Stimulated activated CD4-positive, alpha-beta T cell treated with anti-CD3 and anti-CD28 coated beads, TNF-alpha, amount 100 ng/mL, for 4 hours (primary cell): ENCODE measurements at places on chromosomes 13 and 19.

- no peak for DNase-seq
Measured at GRCh38 chr13:77691871-77692270, 5.6 kb upstream of the SLAIN1 start.

DNA sequence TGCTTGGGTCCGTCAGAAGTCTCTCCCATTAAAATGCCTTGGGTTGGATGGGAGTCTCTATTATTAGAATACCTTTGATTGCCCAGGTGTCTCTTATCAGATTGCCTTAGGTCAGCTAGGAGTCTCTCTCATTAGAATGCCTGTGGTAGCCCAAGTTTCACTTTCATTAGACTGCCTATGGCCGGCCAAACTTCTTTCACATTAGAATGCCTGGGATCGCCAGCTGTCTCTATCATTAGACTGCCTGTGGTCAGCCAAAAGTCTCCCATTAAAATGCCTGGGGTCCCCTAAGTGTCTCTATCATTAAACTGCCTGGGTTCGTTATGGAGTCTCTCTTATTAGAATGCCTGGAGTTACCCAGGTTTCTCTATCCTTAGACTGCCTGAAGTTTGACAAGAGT lies 1476.7 kb downstream of the UQCRFS1 start:
- no peak for DNase-seq

- no peak for DNase-seq
Measured at GRCh38 chr13:99391781-99392469, 84.7 kb upstream of the GPR183 start.

DNA sequence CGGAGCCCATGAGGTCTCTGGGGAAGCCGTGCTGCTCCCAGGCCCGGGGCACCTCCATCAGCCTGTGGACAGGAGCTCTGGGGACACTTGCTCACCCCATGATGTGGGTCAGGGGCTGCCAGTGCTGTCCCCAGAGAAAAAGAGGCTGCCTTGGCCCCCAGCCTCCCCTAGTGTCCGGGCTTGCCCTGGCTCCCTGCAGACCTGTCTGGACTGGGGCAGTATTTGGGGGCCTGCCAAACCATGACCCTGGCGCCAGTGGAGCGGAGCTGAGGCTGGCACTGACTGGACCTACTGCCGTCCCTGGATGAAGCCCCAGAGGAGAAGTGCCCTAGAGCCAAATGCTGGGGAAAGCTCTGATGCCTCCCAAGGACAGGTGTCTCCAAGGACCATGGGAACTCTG lies 30.4 kb downstream of the ELAVL1 start:
- DNase-seq: no peak

DNA sequence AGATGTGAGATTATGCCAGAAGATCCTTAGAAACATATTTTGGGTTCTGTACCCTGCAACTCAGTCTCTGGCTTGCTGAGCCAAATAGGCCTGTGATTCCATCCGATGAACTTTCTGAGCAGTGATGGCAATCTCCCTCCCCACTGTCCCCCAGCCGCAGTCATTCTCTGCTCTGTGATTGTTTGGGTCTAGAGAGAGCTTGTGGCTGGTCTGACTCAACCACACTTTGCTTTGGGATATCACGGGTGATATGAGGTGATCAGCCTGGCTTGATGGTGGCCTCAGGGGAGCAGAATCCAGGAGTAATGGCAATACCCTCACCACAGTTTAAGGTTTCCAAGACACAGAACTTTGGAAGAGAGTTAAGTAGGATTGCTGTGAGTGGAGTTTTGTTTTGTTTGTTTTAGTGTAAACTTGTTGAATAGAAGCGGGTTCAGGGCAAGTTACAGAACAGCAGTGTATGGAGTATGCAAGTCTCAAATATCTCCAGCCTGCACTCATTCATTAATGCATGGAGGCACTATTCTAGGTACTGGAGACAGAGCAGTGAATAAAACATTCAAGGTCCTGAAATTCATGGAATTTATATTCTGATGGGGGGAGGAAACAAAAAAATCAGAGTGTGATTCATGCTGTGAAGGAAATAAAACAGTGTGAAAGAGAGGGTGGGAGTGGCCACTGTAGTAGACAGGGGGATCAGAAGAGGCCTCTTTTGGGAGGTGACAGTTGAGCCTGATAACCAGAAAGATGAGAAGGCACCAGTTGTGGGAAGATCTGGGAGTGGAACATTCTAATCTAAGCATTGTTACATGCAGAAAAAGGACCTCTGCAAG lies 5.3 kb downstream of the SAMD4B start:
- no peak for DNase-seq

DNA sequence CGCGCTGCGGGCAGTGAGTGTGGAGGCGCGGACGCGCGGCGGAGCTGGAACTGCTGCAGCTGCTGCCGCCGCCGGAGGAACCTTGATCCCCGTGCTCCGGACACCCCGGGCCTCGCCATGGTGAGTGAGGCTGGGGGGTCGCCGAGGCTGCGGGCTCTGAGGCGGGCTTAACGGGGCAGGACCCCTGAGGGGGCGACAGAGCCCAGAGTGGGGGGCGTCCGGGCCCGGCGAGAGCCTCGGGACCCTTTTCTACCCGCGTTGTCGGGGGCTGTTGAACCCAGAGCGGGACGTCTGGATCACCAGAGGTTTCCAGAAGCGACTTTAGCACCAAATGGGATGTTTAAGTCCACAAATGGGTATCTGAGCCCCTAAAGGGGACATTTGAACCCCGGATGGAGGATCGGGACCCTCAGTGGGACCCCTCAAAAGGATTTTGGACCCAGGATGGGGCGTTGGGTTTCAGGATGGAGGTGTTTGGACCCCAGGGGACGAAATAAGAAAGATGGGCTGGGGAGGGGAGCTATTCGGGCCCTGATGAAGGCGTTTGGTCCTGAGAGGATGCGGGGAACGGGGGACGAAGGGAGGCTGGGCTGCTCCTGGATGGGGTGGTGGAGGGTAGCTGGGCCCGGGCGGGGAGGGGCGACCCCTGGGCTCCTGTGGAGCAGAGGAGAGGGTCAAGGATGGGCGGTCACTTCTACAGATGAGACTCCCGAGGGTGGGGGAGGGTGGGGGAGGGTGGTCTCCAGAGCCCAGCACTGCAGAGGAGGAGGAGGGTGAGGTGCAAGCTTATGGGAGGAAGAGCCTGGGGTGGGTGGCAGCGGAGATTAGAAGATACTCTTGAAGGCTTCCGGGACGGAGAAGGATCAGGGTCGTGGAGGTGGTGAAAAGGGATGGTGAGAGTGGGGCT lies at the start of gene CALM3:
TSS of gene CALM3 (plus strand) at position 13 of the 907 bp plus-strand sequence. CDS start at position 118, 105 bp downstream.
- no peak for DNase-seq

DNA sequence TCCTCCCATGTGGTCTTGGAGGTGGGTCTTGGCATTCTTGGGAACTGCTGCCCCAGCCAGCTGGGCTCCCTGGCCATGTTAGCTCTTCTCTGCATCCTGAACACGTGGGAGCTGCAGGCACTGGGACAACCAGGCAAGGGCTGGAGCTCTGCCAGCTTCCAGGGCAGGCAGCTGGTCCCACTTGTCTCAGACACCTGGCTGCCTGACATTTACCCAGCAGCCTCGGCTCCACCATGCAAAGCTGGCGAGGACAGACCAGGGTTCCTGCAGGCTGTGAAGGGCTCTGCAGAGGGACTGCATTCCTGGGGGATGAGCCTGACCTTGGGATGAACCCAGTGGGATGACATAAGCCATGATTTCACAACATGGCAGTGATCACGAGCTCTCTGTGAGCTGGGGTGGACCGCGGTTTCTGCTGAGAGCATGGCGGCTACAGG lies 99.0 kb upstream of the TSHZ3 start:
- DNase-seq: no peak

- no peak for DNase-seq
Measured at GRCh38 chr13:49357694-49358093, 86.2 kb downstream of the CAB39L start.

DNA sequence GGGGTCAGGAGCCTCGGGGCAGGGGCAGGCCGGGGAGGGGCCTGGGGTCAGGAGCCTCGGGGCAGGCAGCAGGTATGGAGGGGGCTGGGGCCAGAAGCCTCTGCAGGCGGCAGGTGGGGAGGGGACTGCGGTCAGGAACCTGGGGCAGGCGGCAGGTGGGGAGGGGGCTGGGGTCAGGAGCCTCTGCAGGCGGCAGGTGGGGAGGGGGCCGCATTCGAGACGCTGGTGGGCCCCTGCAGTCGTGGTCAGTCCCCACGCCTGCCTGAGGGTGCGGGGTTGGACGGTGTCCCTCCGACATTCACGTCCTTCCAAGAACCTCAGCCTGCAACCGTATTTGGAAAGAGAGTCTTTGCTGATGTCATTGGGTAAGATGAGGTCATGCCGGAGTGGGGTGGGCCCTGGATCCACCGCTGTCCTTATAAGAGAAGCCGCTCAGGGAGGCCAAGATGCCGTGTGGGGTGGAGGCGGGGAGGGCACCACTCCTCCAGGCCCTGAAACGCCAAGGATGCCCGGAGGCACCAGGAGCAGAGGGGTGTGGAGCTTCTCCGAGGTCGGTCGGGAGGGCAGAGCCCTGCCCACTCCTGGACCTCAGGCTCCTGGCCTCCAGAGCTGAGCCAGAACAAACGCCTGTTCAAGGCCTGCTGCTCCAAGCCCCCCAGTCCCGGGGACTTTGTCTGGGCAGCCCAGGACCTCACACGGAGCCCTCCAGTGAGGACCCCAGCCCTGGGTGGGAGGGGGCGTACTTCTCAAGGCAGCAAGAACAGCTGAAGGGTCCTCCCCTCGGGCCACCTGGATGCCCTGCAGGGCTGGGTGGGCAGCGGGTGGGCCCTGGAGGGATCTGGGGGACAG lies 30.1 kb downstream of the PIP5K1C start:
- DNase-seq: no peak

GRCh38 chr13:51721496-51721895 lies 82.5 kb downstream of the DHRS12 start:
- no peak for DNase-seq

GRCh38 chr13:37457612-37458011 lies 141.0 kb downstream of the POSTN start:
- DNase-seq: no peak

DNA sequence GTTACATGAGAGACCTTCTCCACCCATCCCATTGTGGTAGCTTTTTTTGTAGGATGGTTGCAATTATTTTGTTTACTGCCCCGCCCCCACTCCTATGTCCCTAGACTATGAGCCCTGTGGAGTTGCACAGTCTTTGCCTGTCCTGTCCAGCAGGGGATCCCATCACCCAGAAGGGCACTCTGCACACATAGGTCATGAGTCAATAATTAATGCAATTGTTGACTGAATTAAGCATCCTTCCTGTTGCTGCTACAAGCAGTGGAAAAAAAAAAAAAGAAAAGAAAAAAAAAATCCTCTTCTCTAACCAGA lies 14.2 kb downstream of the C19orf81 start:
- DNase-seq: no peak

GRCh38 chr13:43984292-43984691 lies 104.6 kb downstream of the LACC1 start:
- DNase-seq: no peak

- no peak for DNase-seq
Measured at GRCh38 chr19:6343462-6343861, 10.1 kb upstream of the ACER1 start.

GRCh38 chr13:38090913-38091312 lies 221.3 kb upstream of the TRPC4 start:
- no peak for DNase-seq

GRCh38 chr13:60328073-60328472 lies 68.9 kb upstream of the TDRD3 start:
- no peak for DNase-seq

DNA sequence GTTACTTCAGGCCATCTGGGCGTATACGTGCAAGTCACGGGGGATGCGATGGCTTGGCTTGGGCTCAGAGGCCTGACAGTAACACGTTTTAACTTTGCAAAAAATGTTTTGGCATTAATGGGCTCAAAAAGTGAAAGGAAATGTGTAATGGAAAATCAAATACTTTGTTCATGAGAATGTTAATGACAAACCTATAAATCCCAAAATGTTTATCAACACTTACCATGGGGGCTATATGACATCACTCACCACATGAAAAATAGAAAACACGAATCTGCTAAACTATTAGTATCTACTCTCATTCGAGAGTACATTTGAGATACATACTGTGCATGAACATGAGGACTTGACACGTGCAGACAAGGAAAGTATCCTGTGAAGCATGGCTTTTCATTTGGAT lies 91.7 kb downstream of the FAM216B start:
- DNase-seq: no peak

DNA sequence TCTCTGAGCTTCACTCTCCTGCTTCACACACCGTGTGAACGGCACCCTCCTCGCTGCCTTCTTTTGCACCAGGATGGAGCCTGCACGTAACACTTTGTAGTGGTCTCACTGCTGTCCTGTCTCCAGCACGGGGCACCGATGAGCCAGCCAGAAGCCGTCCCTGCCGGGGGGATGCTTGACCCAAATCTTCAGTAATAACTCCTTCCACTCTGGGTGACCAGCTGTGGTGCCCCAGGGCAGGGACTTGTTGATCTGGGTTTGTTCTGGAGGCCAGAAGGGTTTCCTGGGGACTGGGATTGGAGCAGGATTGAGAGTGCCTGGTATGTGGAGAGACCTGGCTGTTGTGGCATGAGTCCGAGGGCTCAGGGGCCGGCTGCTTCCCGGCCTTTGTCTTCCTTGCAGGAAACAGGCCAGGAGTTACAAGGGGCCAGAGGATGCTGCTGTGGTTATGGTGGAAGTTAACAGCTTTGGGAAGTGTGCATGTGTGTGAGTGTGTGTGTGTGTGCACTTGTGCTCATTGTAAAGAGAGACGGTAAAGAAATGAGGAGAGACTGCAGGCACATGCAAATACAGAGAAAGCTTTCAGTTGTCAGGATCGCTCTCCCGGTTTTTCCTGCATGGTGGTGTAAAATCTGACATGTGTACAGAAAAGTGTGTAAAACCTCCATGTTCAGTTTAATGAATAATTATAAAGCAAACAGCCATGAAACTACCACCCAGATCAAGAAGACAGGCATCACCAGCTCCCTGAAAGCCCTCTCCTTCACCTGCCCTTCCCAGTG lies 18.9 kb downstream of the PAK4 start:
- DNase-seq: no peak

DNA sequence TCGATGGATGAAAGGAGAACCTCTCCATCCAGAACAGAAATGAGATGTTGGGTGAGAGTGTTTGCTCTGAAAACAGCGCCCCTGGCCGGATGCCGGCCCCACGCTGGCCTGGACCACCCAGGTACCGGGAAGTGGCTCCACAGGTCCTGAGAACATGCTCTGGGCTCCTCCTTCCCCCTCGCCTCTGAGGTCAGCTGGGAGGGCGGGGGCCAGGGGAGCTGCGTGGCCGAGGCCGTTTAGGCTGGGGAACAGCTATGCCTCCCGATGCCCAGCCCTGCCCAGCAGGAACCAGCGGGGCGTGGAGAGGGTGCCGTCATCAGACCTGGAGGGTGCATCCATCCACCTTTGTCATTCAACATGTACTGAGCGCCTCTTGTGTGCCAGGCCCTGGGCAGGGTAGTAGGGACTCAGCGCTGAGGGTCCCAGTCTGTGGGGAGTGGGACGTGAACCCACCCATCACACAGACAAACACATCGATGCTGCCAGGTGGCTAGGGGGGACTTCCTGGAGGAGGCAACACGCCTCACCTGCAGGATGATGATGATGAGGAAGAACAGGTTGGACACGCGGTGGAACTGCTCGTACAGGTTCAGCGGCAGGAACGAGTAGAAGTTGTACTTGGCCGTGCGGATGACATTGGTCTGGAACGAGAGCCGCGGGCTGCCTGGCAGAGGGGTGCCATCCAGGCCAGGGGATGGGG lies 4.2 kb downstream of the ATP8B3 start:
- no peak for DNase-seq
